Activated CD8-positive, alpha-beta memory T cell treated with anti-CD3 and anti-CD28 coated beads for 1 hour (primary cell): ENCODE measurements at places on chromosomes 5 and 9.

DNA sequence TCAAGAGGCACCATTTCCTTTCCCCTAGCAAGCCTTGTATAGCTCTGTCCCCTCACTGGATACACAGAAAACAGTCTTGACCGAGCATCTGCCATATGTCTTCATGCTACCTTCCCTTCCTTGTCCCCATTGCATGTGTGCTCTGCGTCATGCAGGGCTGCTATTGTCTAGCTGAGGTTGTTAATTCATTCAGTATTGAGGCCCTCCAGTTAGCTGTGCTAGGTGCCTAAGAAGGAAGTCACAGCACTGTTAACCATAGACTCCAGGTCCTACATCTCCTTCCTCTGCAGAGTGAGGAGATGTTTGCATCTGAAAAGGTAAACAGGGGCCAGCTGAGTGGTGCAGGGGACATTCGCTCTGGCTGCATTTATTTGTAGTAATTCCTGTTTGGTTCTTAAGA is 48.2 kb downstream of the SLC1A3 start:
- no peak for DNase-seq

GRCh38 chr5:150069672-150070627 is 16.4 kb downstream of the CSF1R start:
- DNase-seq: no peak

GRCh38 chr5:143544606-143545005 is 141.1 kb upstream of the NR3C1 start:
- DNase-seq: no peak

DNA sequence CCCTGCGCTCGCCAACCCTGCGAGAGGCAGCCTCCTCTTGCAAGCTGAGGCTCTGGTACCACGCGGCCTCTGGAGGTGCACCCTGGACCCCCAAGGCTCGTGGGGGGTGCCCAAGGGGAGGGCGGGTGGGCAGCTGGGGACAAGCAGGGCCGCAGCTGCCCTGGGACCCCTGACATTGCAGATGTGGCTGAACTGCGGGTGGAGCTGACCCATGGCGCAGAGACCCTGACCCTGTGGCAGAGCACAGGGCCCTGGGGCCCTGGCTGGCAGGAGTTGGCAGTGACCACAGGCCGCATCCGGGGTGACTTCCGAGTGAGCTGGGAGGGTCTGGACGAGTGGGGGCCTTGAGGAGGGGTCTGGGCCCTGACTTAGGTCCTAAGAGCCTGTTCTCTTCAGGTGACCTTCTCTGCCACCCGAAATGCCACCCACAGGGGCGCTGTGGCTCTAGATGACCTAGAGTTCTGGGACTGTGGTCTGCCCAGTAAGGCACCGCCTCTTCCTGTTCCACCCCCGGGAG is 1.5 kb downstream of the MAMDC4 start:
- DNase-seq: no peak

DNA sequence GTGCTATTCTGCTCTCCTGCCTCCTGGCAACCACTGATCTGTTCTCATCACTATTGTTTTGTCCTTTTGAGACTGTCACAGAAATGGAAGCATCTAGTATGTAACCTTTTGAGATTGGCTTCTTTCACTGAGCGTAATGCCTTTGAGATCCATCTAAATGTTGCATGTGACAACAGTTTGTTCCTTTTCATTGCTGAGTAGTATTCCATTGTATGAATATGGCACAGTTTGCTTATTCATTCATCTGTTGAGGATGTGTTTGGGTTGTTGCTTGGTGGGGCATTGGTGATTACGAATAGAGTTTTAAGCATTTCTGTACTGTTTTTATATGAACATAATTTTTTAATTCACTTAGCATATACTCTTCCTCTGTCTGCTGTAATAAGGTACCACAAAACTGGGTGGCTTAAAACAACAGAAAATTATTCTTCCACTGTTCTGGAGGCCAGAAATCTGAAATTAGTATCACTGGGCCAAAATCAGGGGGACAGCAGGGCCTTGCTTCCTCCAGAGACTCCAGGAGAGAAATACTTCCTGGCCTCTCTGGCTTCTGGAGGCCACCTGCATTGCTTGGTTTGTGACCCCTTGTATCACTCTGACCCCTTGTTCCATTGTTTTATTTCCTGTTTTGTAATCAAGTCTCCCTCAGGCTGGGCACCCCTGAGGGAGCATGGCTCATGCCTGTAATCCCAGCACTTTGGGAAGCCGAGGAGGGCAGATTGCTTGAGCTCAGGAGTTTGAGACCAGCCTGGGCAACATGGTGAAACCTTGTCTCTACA is 53.0 kb downstream of the EXOSC2 start:
- no peak for DNase-seq

- no peak for DNase-seq
Measured at GRCh38 chr9:93645921-93646639, 69.7 kb downstream of the PHF2 start.

- no peak for DNase-seq
Measured at GRCh38 chr5:172602783-172603231, 38.3 kb upstream of the NEURL1B start.

DNA sequence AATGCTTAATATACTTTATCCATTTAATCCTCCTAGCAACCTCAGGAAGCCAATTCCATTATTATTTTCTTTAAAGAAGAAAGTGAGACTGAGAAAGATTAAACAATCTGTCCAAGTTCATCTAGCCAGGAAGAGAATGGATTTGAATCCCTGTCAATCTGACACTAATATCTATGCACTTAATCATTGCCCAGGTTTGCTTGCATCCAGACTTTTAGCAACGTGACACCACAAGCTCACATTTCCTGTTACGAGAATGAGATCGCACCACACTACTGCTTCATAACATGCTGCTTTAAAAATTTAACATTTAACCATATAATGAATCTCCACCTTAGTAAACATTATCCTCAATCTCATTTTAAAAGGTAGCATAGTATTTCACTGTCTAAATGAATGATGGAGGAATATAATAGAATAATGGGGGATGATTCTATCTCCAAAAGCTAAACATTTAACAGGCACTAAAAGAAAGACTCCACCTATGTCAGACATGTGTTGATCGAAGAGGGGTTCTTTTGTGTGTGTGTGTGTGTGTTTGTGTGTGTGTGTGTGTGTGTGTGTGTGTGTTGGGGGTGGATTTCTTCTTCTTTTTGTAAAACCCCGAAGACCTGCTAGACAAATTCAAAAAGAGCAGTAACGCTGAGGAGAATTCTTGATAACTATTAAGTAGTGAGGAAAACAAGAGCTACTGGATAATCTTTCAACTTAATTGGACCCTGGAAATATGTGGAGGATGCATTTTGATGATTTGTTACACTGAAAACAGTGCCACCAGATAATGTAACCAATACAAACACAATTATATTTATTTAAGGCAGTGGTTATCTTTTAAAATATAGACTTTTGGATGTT is 138.7 kb upstream of the NR3C1 start:
- no peak for DNase-seq

- no peak for DNase-seq
Measured at GRCh38 chr5:119363271-119363670, 7.5 kb downstream of the TNFAIP8 start.

DNA sequence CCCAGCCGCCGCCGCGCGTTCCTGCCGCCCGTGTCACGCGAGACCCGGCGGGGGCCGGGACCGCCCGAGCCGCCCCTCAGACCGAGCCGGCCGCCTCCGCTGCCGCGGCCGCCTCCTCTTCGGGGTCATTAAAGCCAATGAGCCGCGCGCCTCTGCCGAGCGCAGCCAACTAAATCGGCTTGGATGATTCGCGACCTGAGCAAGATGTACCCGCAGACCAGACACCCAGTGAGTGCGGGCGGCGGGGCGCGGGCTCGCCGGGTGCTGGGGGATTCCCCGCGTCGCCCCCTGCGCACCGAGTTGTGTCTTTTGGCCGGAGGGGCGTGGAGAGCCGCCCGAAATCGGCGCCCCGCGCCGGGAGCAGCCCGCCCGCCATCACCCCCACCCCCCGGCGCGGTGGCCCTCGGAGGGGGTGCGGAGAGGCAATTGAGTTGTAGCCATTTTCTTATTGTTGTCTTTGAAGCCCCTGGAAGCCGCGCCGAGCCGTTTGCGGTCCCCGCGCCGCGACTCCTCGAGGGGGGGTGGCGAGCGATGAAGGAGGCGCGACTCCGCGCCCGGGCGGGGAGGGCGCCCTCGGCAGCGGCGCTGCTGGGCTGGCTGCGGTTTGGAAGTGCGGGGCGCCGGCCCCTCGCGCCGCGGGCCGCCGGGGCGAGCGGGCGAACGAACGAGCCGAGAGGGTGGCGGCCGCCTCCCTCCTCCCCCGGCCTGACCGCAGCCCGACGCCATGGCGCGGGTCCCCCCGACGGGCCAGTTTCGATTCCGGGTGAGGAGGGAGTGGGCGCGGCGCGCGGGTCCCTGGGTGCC is 1.0 kb downstream of the TLE4 start:
- no peak for DNase-seq

DNA sequence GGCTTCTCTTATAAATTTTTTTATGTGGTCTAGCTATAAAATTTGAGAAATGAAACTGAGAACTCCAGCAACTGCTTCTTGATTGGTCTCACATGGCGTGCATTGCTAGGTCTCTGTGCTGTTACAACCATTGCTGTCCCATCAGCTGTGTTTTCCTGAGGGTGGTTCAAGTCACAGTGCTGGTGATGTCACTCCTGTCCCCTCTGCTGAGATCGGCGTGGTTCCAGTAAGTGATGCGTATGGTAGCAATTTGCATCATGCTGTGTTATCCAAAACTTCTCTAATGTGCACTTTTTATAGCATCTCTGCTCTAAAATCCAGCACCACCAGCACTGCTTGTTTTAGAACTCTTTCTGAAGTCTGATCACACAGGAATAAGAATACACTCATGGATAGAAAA is 112.6 kb upstream of the ZNF608 start:
- DNase-seq: no peak

DNA sequence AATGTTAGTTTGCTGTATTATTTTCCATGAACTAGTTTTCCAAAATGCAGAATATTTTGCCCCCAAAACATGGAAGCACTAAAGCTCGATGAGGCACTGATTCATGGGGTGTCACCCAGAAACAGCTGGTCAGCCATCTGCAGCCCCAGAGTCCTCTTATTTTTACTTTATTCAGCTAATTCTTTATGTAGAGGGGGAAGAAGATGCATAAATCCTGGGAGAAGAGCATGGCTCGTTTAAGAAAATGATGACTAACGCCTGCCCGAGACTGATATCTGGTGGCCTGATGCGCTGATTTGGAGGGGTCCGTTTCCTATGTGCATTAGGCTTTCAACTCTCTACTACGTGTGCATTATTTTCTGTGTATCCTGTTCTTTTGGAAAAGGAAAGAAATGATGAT is 390.3 kb upstream of the MEF2C start:
- DNase-seq: no peak

DNA sequence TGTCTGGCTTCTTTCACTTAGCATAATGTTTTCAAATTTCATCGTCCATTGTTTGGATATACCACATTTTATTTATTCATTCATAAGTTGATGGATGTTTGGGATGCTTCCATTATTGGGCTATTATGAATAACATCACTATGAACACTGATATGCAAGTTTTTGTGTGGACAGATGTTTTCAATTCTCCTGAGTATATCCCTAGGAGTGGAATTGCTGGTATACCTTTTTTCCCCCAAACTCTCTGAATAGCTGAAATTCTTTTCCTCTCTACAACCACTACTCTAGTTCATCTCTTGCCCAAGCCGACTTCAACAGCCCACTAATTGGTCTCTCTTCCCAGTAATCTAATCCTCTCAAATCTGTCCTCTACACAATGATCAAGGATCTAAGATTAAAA is 4.7 kb upstream of the ZFR start:
- no peak for DNase-seq

- no peak for DNase-seq
Measured at GRCh38 chr5:52844885-52845284, 57.2 kb downstream of the ITGA1 start.

- DNase-seq: no peak
Measured at GRCh38 chr9:4579001-4579400, 83.1 kb upstream of the PLPP6 start.

DNA sequence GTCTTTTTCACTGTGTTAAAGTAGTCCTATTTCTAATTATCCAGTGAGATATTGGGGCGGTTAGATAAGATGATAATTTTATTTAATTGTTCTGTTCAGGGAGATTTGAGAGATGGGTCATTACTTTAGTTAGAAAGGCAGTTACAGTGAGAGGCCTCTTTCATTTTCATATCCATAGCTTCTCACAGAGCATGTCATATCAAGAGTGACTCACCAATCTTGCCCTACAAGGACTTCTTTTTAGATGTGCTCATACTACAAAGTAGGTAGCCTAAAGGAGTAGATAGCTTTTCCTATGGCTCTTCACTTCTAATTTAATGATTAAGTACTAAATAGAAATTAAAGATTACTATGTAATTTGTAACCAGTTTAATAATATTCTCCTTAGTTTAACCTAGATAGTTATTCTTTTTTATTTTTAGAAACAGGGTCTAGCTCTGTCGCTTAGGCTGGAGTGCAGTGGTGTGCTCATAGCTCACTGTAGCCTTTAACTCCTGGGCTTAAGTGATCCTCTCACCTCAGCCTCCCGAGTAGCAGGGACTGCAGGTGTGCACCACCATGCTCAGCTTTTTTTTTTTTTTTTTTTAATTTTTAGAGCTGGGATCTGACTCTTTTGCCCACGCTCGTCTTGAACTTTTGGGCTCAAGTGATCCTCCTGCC is 71.0 kb downstream of the FER start:
- DNase-seq: no peak

DNA sequence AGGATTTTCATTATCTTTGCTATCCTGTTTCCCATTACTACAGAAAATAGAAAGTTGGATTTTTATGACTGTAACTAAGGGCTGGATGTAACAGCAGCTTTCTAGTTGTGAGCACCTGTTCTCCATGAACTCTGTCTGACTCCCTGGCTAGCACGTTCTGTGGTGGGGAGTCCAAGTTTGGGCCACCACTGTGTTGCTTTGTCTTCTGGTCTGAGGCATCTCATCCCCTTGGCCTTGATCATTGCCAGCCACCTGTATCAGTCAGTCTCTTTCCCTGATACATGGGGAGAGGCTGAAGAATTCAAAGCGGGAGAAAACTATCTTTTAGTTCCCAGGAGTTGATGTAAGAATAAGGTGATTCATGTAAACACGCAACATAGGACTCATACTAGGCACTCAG is 33.4 kb downstream of the WDR70 start:
- no peak for DNase-seq

GRCh38 chr5:139915266-139915665 is 119.7 kb downstream of the PSD2 start:
- DNase-seq: no peak

GRCh38 chr9:108671176-108671575 is 184.6 kb downstream of the ACTL7B start:
- no peak for DNase-seq

DNA sequence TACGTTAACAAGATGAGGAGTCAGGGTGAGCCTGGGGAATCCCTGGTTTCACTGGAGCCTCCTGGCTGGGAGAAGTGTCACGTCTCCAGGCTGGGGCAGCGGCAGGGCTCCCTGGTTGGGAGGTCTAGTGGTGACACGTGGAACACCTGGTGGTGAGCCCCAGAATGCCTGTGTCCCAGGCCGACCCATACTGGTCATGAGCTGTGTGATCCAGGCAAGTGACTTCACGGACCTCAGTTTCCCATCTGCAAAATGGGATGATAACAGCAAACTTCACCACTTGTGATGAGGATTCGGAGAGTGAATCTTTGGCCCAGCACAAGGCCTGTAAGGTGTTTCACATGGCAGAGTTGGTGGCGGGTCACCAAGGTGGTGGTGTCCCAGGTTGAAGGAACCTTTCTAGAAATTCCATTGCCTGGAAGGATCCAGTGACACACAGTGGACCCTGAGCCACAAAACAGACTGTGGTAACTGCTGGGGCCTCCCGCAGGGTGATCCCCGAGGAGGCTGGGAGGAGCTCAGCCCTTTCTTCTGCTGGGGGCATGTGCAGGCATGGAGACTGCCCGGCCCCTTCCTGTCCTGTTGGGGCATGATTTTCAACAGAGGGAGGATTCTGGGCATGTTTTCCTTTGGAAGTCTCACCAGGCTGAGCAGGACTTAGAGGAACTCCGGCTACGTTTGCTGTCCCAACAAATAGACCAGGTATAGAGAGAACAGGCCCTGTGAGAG is 153.9 kb upstream of the IER5L start:
- no peak for DNase-seq
